Mesenteric fat pad (tissue), 1 donor: ENCODE measurements at places on chromosomes 2 and 18. TPM values are rescaled to one million over a fixed set of nuclear protein-coding genes. Genes with fewer than 3 reads are reported as not detected.

The MTA3 gene
- 35.2 TPM for total RNA-seq

The ST6GAL2 gene
- total RNA-seq: 0.45 TPM

The FIGLA gene
- total RNA-seq: not detected

The GPAT2 gene
- total RNA-seq: 9.0 TPM
